Left forelimb (tissue), 1 donor: ENCODE measurements at places on chromosomes 1 and 21.

GRCh38 chr1:23617084-23617521 is 57.8 kb upstream of the ID3 start:
- no peak for DNase-seq

GRCh38 chr1:183739741-183740271 is 65.1 kb upstream of the RGL1 start:
- DNase-seq: no peak

DNA sequence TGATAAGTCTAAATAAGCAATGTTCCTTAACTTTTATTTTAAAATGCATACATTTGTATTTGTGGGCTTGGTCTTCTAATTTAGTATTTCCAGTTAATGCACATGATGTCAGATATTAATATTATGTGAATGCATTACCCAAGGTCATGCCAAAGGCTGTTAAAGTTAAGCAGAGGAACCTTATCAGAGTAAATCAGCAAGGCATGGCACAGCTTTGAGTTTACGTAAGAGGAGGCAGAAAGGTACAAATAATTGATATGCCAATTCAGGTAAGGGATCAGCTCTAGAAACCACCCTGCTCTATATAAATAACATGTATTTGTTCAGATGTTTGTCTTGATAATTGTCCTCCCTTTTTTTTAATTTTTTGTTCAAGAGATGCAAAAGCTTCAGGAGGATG is 64.5 kb upstream of the CHRM3 start:
- no peak for DNase-seq

- DNase-seq: peak; percentile 66
Measured at GRCh38 chr1:31583995-31584868, 7.9 kb downstream of the TINAGL1 start.

DNA sequence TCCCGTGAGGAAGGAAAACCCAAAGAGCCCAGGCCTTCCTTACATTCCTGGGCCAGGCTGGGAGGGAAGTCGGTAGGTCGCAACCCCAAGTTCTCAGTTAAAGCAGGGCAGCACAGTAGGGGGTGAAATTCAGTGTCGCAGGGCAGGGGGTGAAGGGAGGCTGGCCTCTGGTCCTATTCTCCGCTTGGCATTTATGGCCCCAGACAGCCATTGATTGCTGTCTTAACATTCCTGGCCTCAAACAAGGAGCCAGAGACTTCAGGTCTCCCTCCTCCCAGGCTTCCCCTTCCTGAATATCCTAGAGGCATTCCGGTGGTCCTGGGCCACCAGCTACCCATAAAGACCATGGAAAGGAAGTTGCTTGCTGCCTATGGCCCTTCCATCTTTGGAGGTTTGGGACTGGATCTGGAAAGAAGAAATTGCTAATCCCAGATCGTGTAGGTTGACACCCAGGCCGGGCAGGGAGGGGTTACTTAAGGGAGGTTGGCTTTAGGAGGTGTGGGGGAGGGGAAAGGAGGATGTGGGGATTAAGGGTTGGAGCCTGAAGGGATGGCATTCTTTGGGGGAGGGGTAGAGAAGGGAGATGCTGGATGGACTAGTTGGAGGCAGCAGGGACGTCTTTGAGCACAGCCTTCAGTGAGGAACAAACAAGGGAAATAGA is 1.7 kb downstream of the LIN28A start:
- DNase-seq: no peak

DNA sequence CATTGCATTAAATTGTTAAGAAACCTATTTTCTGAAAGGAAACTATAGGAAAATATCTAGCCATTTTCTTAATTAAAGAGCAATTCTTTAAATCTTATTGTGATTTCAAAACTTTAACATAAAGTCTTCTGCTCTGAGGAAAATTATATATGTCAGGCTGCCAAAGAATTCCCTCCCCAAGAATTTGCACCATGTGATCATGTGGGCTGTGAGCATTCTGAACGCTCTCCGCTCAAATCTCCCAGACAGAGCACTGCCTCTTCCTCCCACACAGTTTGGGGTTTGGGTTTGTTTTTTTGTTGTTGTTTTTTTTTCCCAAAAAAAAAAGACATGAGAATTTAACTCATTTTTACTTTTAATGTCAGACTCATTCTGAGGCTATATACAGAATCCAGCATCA is 155.9 kb upstream of the PALMD start:
- DNase-seq: no peak

DNA sequence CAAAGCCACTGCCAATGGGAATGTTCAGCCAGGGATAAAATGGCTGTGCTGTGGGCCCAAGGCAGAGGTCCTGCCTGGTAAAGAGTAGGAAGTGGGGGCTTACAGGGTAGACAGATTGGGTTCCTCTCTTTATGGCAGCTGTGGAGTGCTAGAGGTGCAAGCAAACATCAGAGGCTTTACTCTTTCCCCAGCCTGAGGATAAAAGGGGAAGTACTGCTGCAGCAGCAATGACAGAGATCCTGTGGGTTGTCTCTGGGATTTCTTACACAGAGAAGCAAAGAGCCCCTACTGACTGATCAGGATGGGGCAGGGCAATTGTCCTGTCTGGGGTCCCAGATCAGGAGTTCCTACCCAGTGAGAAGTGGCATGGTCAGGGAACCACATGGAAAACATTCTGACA is 54.2 kb downstream of the DRAM2 start:
- DNase-seq: no peak

- no peak for DNase-seq
Measured at GRCh38 chr1:168266644-168267186, 14.0 kb upstream of the TBX19 start.

DNA sequence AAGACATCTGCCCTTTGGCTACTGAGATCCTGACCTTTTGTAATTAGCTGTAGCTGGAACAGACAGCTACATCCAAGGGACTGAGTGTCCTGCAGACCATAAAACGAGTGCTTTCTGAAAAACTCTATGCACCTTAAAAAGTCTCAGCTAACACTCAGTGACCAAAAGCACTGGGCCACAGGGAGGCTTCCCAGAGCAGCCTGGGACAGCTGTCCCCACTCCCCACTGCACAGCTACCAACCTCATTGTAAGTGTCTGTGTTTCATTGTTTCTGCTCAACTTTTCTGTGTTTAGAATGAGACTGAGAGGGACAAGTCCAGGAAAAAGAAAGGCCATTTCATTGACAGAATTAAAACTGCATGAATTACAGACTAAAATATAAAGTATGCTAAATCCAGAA is 80.7 kb downstream of the SMYD2 start:
- DNase-seq: no peak

DNA sequence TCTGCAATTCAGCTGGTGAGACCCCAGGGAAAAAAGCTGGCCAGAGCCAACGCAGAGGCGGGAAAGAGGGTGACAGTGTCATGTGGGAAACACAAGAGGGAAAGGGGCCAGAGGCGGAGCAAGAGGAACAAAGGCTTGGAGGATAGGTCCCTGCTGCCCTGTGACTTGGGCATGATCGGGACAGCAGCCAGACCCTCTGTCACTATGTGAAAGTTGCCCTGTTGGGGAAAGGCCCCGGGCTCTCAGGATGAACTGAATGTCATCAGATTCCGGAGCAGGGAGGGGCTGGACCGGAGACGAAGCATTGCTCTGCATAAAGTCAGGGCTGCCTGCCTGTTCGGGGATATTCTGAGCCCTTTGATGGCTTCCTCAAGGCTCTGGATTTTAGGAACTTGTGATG is 5.7 kb upstream of the ELF3 start:
- no peak for DNase-seq
